CD4-positive, CD25-positive, alpha-beta regulatory T cell (primary cell): ENCODE measurements at places on chromosomes 16 and 17. TPM values are rescaled to one million over a fixed set of nuclear protein-coding genes. Genes with fewer than 3 reads are reported as not detected.

Gene DHRS7C
- polyA plus RNA-seq: not detected

Gene ICAM2
- 539 TPM for polyA plus RNA-seq

Gene PPM1E
- polyA plus RNA-seq: not detected

Gene CLDN7
- polyA plus RNA-seq: 2.0 TPM

Gene ABCC6
- polyA plus RNA-seq: 0.10 TPM

Gene TUBB3
- polyA plus RNA-seq: not detected

Gene TEX14
- 0.05 TPM for polyA plus RNA-seq

Gene GLP2R
- polyA plus RNA-seq: not detected

Gene CBFA2T3
- not detected for polyA plus RNA-seq

Gene TGFB1I1
- 2.7 TPM for polyA plus RNA-seq

Gene ATP1B2
- not detected for polyA plus RNA-seq

Gene OR1A1
- polyA plus RNA-seq: not detected

Gene TCAP
- 0.07 TPM for polyA plus RNA-seq

Gene CCL18
- polyA plus RNA-seq: not detected
